CD4-positive, CD25-positive, alpha-beta regulatory T cell (primary cell): ENCODE measurements at places on chromosomes 16 and 17. TPM values are rescaled to one million over a fixed set of nuclear protein-coding genes. Genes with fewer than 3 reads are reported as not detected.

- no peaks in the 10 kb centered on the region for H3K27me3 ChIP-seq
- H3K27ac ChIP-seq: no peak overlapping the region
Observed at GRCh38 chr16:77531752-77532151, 96.9 kb upstream of the ADAMTS18 start.

DNA sequence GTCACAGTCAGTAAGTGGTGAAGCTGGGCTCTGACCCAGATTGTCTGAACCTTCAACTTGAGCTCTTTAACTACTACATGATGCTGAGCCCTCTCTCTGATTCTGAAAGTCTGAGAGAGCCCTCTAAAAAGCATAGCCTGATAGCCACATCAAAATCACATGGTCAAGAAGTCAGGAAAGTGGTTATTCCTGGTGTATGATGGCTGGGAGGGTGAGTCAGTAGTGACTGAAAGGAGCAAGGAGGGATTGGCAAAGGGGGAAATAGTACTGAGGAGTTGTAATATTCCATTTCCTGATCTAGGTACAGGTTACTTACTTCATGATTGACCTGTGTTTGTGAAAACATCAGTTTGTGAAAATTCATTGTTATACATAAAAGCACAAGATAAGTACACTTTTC lies 89.1 kb downstream of the SSH2 start:
- DNase-seq: no peak
- no peak overlapping the region for H3K4me3 ChIP-seq
- H3K36me3 ChIP-seq: no peaks in the 10 kb centered on the region
- H3K27me3 ChIP-seq: no peaks in the 10 kb centered on the region
- no peak overlapping the region for H3K27ac ChIP-seq

DNA sequence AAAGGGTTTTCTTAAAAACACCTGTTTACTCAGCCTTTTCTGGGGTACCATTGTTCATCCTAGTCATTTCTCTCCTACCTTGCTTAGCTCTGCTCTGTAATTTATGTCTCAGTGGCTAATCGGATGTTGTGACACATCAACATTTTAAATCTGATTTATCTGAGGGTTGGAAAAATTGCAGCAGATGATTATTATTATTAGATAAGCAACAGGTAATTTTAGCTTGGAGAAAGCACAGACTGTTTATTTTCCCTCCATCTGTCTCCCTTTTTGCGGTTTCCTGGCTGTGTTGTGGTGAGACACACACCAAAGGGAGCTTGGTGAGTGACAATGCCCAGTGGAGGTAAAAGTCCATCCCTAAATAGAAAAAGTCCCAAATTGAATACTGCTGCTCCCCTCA lies 389.9 kb downstream of the UTP18 start:
- DNase-seq: no peak
- no peak overlapping the region for H3K4me3 ChIP-seq
- no peak overlapping the region for H3K27ac ChIP-seq
- peaks cover 7% of the 10 kb centered on the region for H3K27me3 ChIP-seq

GRCh38 chr17:1078831-1079561 lies 82.1 kb downstream of the TIMM22 start:
- no peaks in the 10 kb centered on the region for H3K4me1 ChIP-seq
- DNase-seq: no peak
- no peaks in the 10 kb centered on the region for H3K27me3 ChIP-seq
- H3K36me3 ChIP-seq: peaks cover 32% of the 10 kb centered on the region
- no peak overlapping the region for H3K27ac ChIP-seq
- no peak overlapping the region for H3K4me3 ChIP-seq

Gene SLC43A2
- polyA plus RNA-seq: 5.9 TPM

GRCh38 chr17:42002792-42003301 lies 14.4 kb downstream of the DNAJC7 start:
- no peak for DNase-seq
- H3K27me3 ChIP-seq: no peaks in the 10 kb centered on the region
- peaks cover 51% of the 10 kb centered on the region for H3K36me3 ChIP-seq
- no peaks in the 10 kb centered on the region for H3K4me1 ChIP-seq
- H3K4me3 ChIP-seq: no peak overlapping the region

GRCh38 chr17:44543213-44543904 lies 13.9 kb upstream of the FZD2 start:
- DNase-seq: no peak
- H3K27ac ChIP-seq: no peak overlapping the region
- H3K4me1 ChIP-seq: no peaks in the 10 kb centered on the region
- H3K36me3 ChIP-seq: no peaks in the 10 kb centered on the region
- no peak overlapping the region for H3K4me3 ChIP-seq

Gene MYH3
- 0.28 TPM for polyA plus RNA-seq
